Diencephalon (tissue), 1 donor: ENCODE measurements at places on chromosomes 2 and 18. TPM values are rescaled to one million over a fixed set of nuclear protein-coding genes. Genes with fewer than 3 reads are reported as not detected.

Gene HMSD
- 0.69 TPM for total RNA-seq

Gene CHRND
- total RNA-seq = 0.23 TPM

Gene SPIRE1
- total RNA-seq = 69.0 TPM

Gene PLGLB2
- 1.6 TPM for total RNA-seq

Gene NCKAP5
- total RNA-seq = 11.5 TPM
